ENCODE measurements at places on chromosomes 1 and 21.

DNA sequence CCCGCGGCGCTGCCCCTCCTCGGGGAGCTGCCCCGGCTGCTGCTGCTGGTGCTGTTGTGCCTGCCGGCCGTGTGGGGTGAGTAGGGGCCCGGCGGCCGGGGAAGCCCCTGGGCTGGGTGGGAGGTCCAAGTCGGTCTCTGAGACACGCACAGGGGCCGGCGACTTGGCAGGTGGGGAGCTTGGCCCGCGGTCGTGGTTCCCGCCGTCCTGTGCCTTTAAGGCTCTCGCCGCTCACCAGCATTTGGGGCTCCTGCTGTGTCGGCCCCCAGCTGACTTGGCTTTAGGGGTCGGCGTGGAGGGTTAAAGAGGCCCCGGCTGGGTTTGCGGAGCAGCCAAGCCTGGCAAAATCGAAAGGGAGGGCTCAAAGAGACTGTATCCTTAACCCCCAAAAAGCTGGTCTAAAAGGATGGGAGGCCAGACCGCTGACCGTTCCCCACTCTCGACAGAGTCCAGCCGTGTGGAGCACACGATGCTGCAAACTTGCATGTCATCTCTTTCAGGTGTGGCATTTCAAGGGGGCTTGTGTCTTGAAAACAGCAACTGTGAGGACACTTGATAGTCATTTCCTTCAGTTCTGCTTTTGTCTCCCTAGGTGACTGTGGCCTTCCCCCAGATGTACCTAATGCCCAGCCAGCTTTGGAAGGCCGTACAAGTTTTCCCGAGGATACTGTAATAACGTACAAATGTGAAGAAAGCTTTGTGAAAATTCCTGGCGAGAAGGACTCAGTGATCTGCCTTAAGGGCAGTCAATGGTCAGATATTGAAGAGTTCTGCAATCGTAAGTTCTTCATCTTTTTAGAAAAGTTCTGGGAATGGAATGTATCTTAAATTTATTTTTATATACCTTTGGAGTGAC is 540 bp downstream of the CD55 start:
- no peak for DNase-seq

- DNase-seq = no peak
Measured at GRCh38 chr1:85303440-85304162, 27.2 kb upstream of the BCL10 start.

DNA sequence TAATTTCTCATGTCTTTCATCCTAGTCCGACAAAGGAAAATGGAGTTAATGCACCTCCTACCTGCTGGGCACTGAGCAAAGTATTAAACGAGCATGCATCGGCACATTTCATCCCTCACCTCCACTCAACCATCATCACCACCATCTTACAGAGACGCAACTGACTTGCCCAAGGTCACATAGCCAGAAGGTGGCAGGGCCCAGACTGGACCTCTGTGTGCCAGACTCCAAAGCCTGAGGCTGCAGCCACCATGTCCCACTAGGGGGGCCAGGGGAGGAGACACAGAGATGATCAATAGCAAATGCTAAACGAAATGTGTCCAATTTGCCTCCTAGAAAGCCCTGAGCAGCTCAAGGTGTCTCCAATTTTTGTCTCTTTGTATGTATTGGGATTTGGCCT is 163.7 kb upstream of the EDN2 start:
- DNase-seq = no peak

- no peak for DNase-seq
Measured at GRCh38 chr1:55592122-55592521, 377.0 kb upstream of the USP24 start.

DNA sequence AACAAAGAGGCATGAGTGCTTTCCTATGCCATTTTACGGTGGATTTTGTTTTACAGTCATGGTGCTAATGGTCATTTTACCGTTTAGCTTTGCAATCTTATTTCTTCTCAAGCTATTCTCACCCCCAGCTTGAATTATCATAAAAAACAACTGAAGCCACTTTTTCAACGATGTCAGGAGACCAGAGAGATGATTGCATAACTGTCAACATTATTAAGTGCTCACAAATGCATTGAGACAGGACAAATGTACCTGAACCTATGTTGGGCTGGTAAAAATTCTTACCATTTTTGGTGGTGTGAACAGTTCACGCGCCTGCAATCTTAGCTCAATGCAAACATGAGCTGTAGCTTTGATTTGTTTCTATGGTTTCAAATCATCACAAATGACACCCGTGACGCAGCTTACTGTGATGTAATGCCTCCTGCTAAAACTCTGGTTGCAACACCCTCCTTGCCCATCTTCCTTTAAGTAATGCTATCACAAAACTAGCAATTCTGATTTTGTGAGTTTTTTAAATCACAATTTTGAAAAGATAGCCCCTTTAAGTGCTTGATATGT is 104.4 kb downstream of the UCHL5 start:
- DNase-seq = no peak

All from nephron progenitor cell (in vitro differentiated cells).